ENCODE measurements at places on chromosomes 5 and 9. TPM values are rescaled to one million over a fixed set of nuclear protein-coding genes. Genes with fewer than 3 reads are reported as not detected.

SELENOP gene
- 86.3 TPM for total RNA-seq

GRCh38 chr9:9625248-9625647, 987.6 kb downstream of the PTPRD start:
- H3K27me3 ChIP-seq: no peaks in the 10 kb centered on the region
- H3K4me1 ChIP-seq: no peaks in the 10 kb centered on the region
- DNase-seq: no peak
- H3K36me3 ChIP-seq: no peaks in the 10 kb centered on the region
- no peak overlapping the region for H3K4me3 ChIP-seq
- H3K27ac ChIP-seq: no peak overlapping the region

DNA sequence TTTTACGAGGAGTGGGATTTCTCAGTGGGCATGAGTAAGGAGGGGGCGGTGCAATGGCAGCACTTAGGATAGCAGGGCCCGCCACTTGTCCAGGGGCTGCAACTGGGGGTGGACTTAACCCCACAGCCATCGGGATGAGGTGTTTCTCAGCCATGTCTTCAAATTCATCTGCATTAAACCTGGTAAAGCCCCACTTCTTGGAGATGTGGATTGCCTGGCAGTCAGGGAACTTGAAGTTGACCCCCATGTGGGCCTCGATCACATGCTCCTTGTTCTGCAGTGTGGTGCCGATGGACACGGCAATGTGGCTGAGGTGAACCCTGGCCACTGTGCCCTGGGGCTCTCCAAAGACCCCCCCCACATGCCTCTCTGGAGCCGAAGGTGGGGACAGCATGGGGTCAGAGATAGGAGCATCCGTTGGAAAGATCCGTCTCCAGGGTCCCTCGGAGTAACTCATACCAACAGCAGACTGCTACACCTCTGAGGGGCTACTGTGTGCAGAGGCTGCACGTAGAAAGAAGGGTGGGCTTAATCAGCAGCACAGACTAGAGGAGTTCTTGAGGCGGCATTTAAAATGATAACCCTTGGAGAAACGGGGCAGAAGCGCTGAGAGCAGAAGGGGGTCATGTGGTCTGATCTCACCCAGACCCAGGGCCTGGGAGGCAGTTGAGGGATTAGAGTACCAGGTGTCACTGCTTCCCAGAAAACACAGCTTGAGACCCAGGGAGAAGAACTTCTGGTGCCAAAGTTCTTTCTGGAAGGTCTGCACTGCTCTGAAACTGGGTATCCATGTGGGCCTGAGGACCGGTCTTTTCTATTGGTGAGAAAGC, 141.4 kb downstream of the MTX3 start:
- no peak for DNase-seq
- no peaks in the 10 kb centered on the region for H3K4me1 ChIP-seq
- peaks cover 13% of the 10 kb centered on the region for H3K27me3 ChIP-seq
- H3K27ac ChIP-seq: no peak overlapping the region
- H3K36me3 ChIP-seq: no peaks in the 10 kb centered on the region

- no peaks in the 10 kb centered on the region for H3K36me3 ChIP-seq
- peaks cover 7% of the 10 kb centered on the region for H3K4me1 ChIP-seq
- H3K27ac ChIP-seq: no peak overlapping the region
- peak; percentile 31 for DNase-seq
- no peaks in the 10 kb centered on the region for H3K27me3 ChIP-seq
Measured at GRCh38 chr9:82606492-82607382, 456.2 kb downstream of the RASEF start.
